Anterior cingulate cortex (tissue), 58 donors: ENCODE measurements at places on chromosomes 13 and 19.

GRCh38 chr13:91546900-91547299 lies 148.5 kb downstream of the GPC5 start:
- DNase-seq: no peak

GRCh38 chr19:57282011-57282643 lies 1.8 kb downstream of the ZNF460 start:
- DNase-seq: no peak

DNA sequence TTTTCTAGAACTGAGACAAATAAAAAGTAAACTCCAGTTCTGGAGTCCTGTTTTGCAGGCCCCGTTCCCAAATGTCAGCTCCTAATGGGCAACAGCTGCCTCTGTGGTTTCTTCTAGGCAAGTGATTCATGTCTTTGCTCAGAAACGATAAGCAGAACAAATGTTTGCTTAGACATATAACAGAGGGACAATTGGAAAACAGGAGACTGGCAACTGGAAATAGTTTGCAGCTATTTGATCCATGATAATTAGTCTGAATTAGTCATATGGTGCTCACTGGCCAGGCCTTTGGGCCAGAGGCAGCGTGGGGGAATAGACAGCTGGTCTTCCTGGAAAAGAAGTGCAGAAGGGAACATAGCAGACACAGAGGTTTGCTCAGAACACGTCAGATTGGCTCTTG lies 29.2 kb upstream of the TSHZ3 start:
- no peak for DNase-seq

DNA sequence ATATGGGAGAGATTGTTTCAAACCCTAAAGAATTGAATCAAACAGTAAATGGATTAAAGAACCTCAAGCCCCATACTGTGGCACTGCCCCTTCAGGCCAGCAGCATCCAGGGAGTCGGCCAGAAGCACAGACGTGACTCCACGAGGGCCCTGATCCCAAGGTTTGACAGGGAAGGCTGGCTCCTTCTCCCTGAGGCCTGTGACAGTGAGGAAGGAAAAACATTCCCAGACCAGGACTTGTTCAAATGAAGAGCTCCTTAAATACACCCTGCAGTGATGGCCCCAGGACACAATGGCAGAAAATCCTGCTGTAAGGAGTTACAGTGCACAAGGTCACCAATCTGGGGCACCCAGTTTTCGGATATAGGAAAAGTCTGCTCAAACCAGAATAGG lies 91.0 kb downstream of the COL4A1 start:
- DNase-seq: no peak

DNA sequence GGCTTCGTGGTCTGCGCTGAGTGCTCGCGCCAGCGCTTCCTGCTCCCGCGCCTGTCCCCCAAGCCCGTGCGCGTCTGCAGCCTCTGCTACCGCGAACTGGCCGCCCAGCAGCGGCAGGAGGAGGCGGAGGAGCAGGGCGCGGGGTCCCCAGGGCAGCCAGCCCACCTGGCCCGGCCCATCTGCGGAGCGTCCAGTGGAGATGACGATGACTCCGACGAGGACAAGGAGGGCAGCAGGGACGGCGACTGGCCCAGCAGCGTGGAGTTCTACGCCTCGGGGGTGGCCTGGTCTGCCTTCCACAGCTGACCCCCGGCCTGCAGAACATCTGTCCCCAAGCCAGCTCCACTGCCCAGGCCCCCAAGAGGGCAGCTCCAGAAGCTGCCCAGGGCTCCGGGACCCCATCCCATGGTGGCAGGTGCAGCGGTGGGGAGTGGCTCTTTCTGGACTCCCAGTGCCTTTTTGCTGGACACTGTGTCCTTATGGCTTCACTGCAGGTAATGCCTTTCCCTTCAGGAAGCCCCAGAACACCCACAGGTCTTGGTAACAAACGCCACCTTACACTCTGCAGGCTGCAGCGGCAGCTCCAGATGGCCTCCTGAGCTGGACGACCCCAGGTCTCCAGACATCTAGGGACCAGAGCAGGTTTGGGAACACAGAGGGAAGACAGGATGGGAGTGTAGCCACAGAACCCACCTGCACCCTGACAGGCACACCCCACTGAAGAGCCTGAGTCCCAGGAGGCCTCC lies 9.3 kb downstream of the PLEKHF1 start:
- DNase-seq: no peak
